ENCODE measurements at places on chromosomes 11 and 22.

DNA sequence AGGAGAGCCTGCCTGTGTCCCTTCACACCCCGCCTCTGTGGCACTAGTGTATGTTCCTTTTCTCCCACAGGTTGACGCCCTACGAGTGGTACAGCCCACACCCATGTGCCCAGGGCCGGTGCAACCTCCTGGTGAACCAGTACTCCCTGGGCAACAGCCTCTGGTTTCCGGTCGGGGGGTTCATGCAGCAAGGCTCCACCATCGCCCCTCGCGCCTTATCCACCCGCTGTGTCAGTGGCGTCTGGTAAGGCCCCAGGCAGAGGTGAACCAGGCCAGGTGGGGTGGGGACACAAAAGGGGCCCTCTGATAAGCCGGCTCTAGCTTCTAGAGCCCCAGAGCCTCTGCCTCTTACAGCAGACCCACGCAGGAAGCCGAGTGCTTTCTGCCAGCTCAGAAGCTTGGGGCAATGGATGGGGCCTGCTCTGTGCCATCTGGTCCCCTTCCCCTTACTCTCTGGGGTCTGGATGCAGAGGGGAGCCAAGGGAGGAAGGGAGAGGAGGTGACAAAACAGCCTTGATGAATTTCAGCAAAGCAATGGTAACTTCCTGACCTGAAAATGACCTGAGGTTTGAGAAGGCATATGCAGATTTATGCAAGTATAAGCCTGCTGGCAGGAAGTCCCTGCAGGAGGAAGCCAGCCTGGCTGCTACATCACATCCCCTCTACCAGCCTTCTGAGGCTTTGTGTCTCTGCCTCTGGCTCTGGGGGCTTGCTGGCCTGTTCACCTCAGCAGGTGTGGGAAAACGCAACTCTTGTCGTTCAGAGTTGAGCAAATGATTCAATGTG lies 67.0 kb upstream of the TBCEL start:
- DNase-seq = no peak

- DNase-seq = no peak
Observed at GRCh38 chr11:122085712-122086111, 30.3 kb downstream of the BLID start.

GRCh38 chr11:119983240-119983732 lies 154.6 kb downstream of the TRIM29 start:
- DNase-seq = no peak

GRCh38 chr11:35541621-35542375 lies 16.4 kb upstream of the PAMR1 start:
- DNase-seq = no peak

- DNase-seq = no peak
Observed at GRCh38 chr11:16893456-16894066, 120.7 kb downstream of the PLEKHA7 start.

- no peak for DNase-seq
Observed at GRCh38 chr11:45651841-45652749, 13.3 kb downstream of the CHST1 start.

DNA sequence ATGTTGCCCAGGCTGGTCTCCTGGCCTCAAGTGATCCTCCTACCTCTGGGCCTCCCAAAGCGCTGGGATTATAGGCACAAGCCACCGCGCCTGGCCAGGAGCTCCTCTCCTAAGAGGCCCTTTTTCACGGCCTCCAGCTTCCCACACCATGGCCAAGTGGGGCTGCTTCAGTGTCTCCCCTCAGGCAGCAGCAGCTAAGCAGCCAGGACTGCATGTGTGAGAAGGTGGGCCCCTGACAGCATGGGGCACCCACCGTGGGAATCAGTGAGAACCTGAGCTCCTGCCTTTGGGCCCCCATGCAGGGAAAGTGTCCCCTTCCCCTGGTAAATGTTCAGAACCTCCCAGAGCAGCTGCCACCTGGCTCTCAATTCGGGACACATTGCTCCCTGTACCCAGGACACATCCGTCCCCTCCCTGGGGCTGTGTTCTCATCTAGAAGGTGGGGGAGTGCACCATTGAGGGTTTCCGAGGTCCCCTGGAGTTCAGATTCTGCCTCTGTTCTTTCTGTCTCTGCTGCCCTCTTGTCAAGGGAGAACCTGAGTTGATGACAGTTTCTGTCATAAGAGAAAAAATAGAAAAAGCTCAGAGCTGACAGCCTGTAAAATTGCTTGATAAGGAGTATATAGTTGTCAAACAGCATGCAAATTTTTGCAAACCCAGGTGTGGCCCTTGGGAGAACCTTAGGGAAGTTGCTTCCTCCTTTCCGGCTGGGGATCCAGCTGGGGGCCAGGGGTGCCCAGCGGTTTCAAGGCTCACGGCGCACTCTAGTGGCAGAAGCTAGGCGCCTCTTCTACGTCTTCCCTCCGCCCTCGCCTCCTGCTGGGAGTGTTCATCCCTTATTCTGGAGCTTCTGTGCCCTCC lies 29.7 kb downstream of the FAM83F start:
- DNase-seq = peak; percentile 46

DNA sequence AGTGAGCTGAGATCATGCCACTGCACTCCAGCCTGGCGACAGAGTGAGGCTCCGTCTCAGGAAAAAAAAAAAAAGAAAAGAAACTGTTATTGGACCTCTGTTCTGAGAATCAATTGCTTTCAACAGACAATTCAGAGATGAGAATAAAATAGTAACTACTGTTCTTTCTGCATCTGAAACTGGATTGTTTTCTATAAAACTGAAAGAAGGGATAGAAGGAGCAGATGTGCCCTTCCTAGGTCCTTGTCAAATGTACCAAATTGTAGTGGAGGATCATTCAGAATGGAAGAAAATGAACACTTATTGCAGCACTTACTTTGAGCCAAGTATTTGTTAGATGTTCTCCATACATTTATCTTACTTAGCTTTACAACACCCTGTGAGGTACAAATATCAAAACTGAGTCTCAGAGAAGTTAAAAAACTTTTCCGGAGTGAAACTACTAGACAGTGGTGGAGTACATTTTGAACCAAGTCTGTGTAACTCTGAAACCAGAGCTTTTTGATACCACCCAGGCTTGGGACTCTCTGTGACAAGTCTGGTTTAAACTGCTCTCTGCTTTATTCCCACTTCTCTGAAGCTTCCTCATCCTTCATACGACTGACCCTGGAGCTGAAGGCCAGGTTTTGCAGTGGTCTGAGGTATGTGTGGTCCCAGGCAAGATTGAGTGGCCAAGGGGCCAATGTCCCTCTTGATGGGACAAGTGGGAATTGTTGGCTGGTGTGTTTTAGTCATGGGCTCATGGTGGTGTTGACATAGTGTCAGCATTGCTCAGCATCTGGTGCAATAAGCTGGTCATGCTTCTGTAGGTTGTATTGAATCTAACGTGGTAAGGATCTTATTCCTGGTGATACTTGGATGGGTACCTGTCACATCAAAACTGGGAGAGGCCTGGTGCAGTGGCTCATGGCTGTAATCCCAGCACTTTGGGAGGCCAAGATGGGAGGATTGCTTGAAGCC lies 48.2 kb upstream of the CCDC134 start:
- DNase-seq = no peak

- DNase-seq = peak; percentile 72
Observed at GRCh38 chr11:11036848-11037732, 179.2 kb upstream of the ZBED5 start.

- no peak for DNase-seq
Observed at GRCh38 chr22:50700387-50701075, 27.9 kb downstream of the SHANK3 start.

DNA sequence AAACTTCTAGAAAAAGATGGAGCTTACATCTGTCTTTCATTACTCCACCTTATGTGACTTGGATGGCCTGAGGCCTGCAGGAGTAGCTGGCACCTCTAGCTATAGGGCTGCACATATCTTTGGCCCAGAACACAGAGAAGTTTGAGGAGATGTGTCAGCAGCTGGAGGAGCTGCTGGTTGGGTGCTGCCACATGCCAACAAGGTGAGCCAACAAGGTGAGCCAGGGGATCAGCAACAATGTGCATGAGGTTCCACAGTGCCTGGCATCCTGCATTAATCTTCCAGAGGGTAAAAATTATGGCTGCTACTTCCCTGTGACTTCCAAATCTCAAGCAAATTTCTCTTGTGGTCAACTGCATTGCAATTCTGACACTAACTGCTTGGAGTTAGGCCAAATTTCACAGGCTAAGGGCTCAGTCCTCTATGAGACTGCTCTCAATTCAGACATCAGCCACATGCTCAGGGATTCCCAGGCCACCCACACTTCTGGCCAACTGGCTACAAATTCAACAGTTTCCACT lies 16.0 kb downstream of the RBM7 start:
- no peak for DNase-seq
